ENCODE measurements at places on chromosomes 7 and 10. TPM values are rescaled to one million over a fixed set of nuclear protein-coding genes. Genes with fewer than 3 reads are reported as not detected.

DNA sequence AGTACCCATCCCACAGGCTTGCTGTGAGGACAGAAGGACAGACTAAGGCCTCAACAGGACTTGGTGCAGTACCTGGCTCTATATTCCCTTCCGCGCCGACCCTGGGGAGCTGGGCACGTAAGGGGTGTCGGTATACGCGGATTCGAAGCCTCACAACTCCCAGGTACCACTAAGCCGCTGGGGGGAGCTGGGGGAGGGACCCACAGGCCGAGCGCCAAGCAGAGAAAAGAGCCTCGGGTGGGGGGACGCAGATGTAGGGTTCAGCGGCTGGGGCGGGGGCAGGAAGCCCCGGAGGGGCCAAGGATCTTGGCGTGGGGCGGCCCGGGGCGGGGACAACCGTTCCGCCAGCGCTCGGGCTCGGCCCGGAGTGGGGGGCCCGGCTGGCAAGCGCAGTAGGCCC lies 126.4 kb upstream of the ZNF746 start:
- H3K27ac ChIP-seq: peak overlapping the region; percentile 91
- H3K36me3 ChIP-seq: peaks cover 24% of the 10 kb centered on the region
- peak overlapping the region; percentile 80 for H3K4me3 ChIP-seq
- H3K4me1 ChIP-seq: peaks cover 26% of the 10 kb centered on the region

- no peak overlapping the region for H3K4me3 ChIP-seq
- DNase-seq: no peak
- H3K4me1 ChIP-seq: no peaks in the 10 kb centered on the region
- no peak overlapping the region for H3K27ac ChIP-seq
- no peaks in the 10 kb centered on the region for H3K36me3 ChIP-seq
- no peaks in the 10 kb centered on the region for H3K27me3 ChIP-seq
Observed at GRCh38 chr7:98464558-98464940, 63.7 kb upstream of the BAIAP2L1 start.

GRCh38 chr7:156966387-156966786 lies 16.9 kb downstream of the NOM1 start:
- H3K4me1 ChIP-seq: no peaks in the 10 kb centered on the region
- peaks cover 94% of the 10 kb centered on the region for H3K36me3 ChIP-seq
- DNase-seq: no peak
- no peaks in the 10 kb centered on the region for H3K27me3 ChIP-seq
- no peak overlapping the region for H3K27ac ChIP-seq

- H3K27me3 ChIP-seq: no peaks in the 10 kb centered on the region
- no peak for DNase-seq
- no peaks in the 10 kb centered on the region for H3K36me3 ChIP-seq
- H3K4me3 ChIP-seq: no peak overlapping the region
Observed at GRCh38 chr7:130752424-130752823, 18.4 kb upstream of the KLF14 start.

DNA sequence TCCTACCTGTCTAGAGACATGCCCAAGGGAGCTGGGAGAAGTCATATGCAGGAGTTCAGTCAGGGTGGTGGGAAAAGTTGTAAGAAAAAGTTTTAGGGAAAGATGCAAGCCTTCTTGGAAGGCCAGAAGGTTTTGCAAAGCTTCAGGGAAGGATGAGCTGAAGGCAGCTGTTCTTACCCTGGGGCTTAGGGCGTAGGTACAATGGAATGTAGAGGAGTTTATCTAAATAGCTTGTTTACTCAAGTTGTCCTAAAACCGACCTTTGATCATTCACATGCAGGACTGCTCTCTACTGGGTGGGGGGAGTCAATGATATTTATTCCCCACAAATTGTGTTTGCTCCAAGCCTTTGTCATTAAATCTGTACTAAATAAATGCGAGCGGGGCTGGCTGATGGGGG lies 277.0 kb downstream of the CRPPA start:
- no peaks in the 10 kb centered on the region for H3K27me3 ChIP-seq
- no peak overlapping the region for H3K27ac ChIP-seq
- H3K4me1 ChIP-seq: no peaks in the 10 kb centered on the region
- DNase-seq: no peak
- no peaks in the 10 kb centered on the region for H3K36me3 ChIP-seq
- no peak overlapping the region for H3K4me3 ChIP-seq

GRCh38 chr10:49144058-49144720 lies 10.4 kb upstream of the FAM170B start:
- H3K36me3 ChIP-seq: no peaks in the 10 kb centered on the region
- peaks cover 11% of the 10 kb centered on the region for H3K4me1 ChIP-seq
- no peak overlapping the region for H3K4me3 ChIP-seq
- H3K27ac ChIP-seq: no peak overlapping the region

DNA sequence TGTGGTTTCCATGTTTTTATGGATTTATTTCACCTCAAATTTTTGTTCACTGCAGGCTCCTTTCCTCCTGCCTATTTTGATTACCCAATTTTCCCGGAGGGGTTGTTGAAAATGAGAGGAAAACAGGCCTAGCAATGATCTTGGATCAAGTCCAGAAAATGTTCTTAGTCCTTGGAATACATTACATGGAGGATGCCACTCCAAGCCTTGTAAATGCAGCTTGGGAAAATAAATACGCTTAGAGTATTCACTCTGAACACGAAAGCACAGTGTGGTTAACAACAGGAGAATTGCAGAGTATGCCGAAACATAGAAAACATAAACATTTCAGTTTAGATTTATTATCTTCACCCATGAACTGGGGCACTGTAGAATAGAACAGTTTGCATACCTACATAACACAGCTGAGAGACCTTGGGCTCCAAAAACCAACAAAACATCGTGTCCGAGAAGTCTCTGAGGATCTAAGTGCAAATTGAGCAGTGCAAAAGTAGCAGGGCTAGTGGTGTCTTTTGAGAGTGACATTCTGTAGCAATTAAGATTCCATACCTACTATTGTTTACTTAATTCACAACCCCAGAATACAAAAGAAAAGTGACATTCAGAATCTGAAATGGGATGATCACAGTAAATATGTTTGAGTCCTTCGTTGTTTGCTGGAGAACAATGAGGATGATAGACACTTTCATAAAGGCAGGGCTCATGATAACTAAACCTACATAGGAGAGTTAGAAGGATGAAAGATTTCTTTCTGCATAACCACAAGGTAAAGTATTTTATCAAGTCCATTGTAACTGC lies 7.6 kb upstream of the CD36 start:
- no peak for DNase-seq
- H3K36me3 ChIP-seq: no peaks in the 10 kb centered on the region
- H3K27me3 ChIP-seq: no peaks in the 10 kb centered on the region
- H3K4me3 ChIP-seq: no peak overlapping the region
- peak overlapping the region; percentile 8 for H3K27ac ChIP-seq

- H3K36me3 ChIP-seq: no peaks in the 10 kb centered on the region
- H3K4me1 ChIP-seq: no peaks in the 10 kb centered on the region
- no peaks in the 10 kb centered on the region for H3K27me3 ChIP-seq
- no peak for DNase-seq
- H3K4me3 ChIP-seq: no peak overlapping the region
Observed at GRCh38 chr7:34222722-34223121, 317.4 kb downstream of the BMPER start.

DNA sequence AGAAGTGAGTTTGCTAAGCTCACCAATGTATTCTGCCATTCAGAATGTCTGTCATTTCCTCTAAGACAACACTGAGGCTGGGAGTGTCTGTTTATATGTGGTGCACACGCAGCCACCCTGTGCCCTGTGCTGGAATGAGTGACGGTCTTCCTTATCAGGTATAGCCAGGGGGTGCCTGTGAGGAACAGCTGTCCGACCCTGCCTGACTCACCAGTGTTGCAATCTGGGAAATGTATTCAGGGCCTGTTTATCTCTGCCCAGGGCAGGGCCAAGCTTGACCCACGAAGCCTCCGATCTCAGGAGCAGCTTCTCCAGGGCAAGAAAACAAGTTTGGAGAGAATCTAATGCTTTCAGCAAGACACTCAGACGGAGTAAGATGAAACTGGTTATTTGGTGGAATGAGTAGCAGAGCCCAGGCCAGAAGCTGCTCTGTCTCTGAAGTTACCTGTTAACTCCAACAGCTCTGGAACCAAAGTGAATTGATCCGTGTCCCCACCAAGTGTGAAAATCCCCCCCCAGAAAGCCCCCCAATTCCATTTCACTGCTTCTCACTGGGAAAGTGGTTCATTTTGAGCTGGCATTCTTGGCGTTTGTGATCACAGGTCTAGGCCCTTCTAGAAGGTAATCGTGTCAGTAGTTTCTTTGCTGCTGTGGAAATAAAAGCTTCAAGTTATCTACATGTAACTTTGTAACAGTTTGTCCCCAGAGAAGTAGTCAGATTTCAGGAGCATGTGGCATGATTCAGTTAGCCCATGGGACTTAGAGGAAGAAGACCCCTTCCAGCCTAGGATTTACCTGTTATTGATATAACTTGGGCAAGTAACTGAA lies 6.1 kb upstream of the UBE2H start:
- DNase-seq: no peak
- H3K4me1 ChIP-seq: no peaks in the 10 kb centered on the region
- H3K27me3 ChIP-seq: no peaks in the 10 kb centered on the region
- peak overlapping the region; percentile 20 for H3K27ac ChIP-seq
- H3K36me3 ChIP-seq: no peaks in the 10 kb centered on the region

- H3K4me1 ChIP-seq: no peaks in the 10 kb centered on the region
- H3K27me3 ChIP-seq: peaks cover 32% of the 10 kb centered on the region
- H3K36me3 ChIP-seq: no peaks in the 10 kb centered on the region
- H3K27ac ChIP-seq: no peak overlapping the region
- peak overlapping the region; percentile 30 for H3K4me3 ChIP-seq
Observed at GRCh38 chr7:152925412-152926147, 166.0 kb downstream of the ACTR3B start.

GRCh38 chr7:120966961-120967360 lies 16.4 kb downstream of the ING3 start:
- DNase-seq: no peak
- H3K27ac ChIP-seq: no peak overlapping the region
- no peaks in the 10 kb centered on the region for H3K27me3 ChIP-seq
- H3K4me1 ChIP-seq: no peaks in the 10 kb centered on the region
- H3K36me3 ChIP-seq: peaks cover 78% of the 10 kb centered on the region

GRCh38 chr10:111175787-111176186 lies 99.0 kb downstream of the ADRA2A start:
- no peaks in the 10 kb centered on the region for H3K4me1 ChIP-seq
- no peak overlapping the region for H3K4me3 ChIP-seq
- DNase-seq: no peak
- no peak overlapping the region for H3K27ac ChIP-seq
- H3K27me3 ChIP-seq: no peaks in the 10 kb centered on the region
- no peaks in the 10 kb centered on the region for H3K36me3 ChIP-seq

- no peaks in the 10 kb centered on the region for H3K27me3 ChIP-seq
- H3K4me1 ChIP-seq: peaks cover 19% of the 10 kb centered on the region
- H3K4me3 ChIP-seq: peak overlapping the region; percentile 86
- peak; percentile 82 for DNase-seq
- peak overlapping the region; percentile 88 for H3K27ac ChIP-seq
Observed at GRCh38 chr10:99431190-99431760, 851 bp upstream of the GOT1 start.

GRCh38 chr7:45160417-45160881 lies 2.9 kb downstream of the RAMP3 start:
- DNase-seq: no peak
- no peaks in the 10 kb centered on the region for H3K36me3 ChIP-seq
- peak overlapping the region; percentile 59 for H3K4me3 ChIP-seq

- H3K27ac ChIP-seq: no peak overlapping the region
- H3K4me1 ChIP-seq: peaks cover 66% of the 10 kb centered on the region
- DNase-seq: no peak
- no peaks in the 10 kb centered on the region for H3K36me3 ChIP-seq
- H3K27me3 ChIP-seq: no peaks in the 10 kb centered on the region
Observed at GRCh38 chr7:112182749-112183148, 23.4 kb downstream of the DOCK4 start.

DNA sequence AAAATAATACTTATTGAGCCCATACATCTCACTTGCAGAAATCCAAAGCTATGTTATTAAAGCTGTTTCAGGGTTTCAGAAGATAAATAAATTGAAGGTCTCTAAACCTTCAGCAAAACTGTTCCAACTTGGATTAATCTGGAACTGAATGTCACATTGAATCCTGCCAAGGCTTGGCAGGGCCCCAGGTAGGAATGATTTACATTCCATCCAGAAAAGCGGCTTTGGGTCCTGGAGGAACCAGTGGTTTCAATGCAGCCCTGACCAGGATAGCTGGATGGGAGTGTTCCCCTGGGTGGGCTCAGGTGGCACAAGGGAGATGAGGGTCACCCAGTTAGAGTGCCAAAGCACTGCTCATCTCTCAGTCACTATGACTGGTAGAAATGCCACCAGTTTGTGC lies 37.0 kb upstream of the TMEM72 start:
- H3K4me1 ChIP-seq: peaks cover 10% of the 10 kb centered on the region
- no peak overlapping the region for H3K4me3 ChIP-seq
- H3K27ac ChIP-seq: no peak overlapping the region
- no peaks in the 10 kb centered on the region for H3K27me3 ChIP-seq

DNA sequence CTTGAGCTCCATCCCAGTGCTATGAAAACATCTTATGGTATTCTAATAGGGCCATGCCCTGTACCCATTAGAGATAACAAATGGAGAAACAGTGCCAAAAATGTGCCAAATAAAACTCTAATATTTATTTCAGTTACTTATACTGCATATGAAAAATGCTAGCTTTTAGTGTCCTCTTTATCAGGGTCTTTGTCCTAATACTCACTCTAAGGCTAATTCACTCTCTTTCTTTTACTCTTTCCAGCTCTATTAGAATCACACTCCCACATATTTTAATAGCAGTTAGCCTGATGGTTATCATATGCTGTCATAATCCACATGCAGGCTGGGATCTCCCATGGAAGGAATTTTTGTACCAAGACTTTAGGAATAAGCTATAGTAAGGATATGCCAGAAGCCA lies 408.4 kb downstream of the ETV1 start:
- no peak overlapping the region for H3K4me3 ChIP-seq
- no peaks in the 10 kb centered on the region for H3K4me1 ChIP-seq
- H3K27ac ChIP-seq: no peak overlapping the region

DNA sequence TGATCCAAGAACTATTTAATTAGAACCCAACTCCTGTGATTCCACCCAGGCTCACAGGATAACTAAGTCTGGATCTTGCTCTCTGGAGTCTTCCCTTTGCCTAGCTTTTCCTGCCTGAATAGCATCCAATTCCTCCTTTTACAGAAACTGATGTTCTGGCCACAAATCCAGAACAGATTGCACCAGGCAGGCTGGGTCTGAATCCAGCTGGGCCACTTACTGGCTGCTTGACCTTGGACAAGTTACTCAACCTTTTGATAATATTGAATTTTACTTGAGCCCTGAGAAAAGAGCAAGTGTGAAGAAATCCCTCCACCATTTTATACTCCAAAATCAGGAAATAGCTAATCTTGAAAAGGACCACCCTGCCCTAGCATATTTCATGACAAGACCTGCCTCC lies 55.5 kb upstream of the SLC35G1 start:
- no peak overlapping the region for H3K4me3 ChIP-seq
- H3K27me3 ChIP-seq: no peaks in the 10 kb centered on the region
- H3K4me1 ChIP-seq: no peaks in the 10 kb centered on the region

SYNPO2L gene
- 0.32 TPM for total RNA-seq

POM121 gene
- total RNA-seq: 35.9 TPM

TMEM106B gene
- total RNA-seq: 38.7 TPM

GNG11 gene
- 23.2 TPM for total RNA-seq

DPYSL4 gene
- 2.1 TPM for total RNA-seq

PCDH15 gene
- 2.1 TPM for total RNA-seq

CCDC146 gene
- total RNA-seq: 17.3 TPM

Measured in lower lobe of right lung (tissue), 2 donors.